ENCODE measurements at places on chromosomes 6 and 20.

DNA sequence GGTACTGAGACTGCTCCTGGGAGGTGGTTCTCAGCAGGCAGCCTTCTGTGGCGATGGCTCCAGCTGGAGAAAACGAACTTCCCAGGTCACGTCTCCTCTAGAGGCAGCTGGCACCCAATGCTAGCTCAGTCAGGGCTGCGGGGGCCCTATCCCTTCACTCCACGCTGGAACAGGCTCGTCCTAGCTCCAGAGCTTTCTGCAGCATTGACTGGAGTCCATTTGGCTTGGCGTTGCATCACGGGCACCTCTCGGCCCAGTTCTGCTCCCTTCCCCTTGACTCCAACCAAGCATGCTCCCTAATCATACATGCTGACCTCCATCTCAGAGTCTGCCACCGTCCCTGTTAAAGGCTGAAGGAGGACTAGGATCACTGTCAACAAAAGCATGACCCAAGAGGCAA is 5.9 kb upstream of the IRF4 start:
- no peak for DNase-seq

- no peak for DNase-seq
These were observed 57.5 kb downstream of the LIN28B start for GRCh38 chr6:105014448-105014847.

- no peak for DNase-seq
These were observed 89.4 kb upstream of the ATXN1 start for GRCh38 chr6:16850681-16851026.

DNA sequence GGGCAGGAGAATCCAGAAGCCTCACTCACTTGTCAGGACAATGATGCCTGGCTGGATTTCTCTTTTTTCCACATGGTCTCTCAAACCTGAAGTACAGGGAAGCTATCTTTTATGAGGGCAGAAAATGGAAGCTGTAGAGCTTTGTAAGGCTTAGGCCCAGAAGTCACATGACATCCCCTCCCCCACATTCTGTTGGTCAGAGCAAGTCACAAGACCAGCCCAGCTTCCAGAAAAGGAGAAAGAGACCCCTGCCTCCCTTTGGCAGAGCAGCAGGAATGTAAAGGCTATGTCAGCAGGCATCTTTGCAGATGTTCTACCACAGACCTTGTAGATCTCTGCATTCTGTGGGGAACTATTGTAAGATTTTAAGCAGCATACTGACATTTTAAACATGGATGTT is 245.5 kb downstream of the SLC35F1 start:
- DNase-seq, result no peak

DNA sequence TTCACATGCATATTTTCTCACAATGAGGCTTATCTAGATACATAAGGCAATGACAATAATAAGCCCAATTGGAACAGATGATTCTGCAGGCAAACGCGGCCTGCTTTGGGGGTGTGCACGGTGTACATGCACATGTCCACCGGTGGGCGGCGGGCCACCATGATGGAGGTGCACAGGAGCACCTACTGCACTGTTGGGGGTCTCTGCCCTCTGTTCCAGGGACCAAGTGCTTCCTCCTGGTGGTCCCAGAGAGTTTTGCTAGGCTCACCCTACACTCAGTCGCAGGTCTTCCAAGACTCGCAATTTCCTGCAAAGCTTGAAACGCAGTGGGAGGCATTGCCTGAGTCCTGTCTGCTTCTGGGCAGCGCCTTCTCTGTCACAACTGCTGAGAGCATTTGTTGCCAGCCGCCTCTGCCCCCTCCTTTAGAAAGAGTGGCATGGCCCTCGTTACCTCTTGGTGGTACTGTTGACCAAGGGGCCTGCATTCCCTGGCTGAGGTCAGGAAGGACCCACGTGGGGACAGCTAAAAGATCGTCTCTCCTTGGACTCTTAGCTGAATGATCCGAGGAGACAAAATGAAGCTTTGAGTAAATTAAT is 135.3 kb downstream of the ERMARD start:
- DNase-seq, result no peak

DNA sequence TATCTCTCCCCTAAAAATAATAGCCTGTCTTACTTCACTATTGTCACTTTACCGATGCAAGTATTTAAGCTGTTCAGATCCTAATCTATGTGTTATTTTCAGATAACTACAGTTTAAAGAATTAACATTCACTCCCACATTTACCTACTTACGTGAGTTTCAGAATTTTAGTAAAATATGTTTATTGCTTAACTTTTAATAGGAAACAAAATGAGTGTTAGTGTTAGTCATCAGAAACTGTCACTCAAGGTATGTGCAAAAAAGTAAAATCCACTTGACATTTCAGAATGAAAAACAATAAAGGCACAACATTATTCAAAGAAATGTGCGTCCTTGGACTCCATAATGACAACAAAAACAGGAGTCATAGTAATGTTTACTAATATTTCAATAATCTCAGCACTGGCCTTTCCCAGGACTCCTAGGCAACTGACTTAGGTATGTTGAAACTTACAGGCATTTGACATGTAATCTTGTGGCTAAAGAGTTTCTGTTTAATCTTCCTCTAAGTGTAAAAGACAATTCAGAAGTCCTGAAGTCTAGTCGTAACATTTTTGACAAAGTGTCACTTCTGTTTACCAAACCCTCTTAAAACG is 4.5 kb downstream of the ATXN1 start:
- no peak for DNase-seq

GRCh38 chr6:105874835-105875626 is 211.1 kb upstream of the PRDM1 start:
- no peak for DNase-seq

- no peak for DNase-seq
These were observed 230.6 kb downstream of the TMEM242 start for GRCh38 chr6:157092736-157093135.
